ENCODE measurements at places on chromosomes 3 and 15.

GRCh38 chr3:126551121-126551838 lies 7.5 kb downstream of the C3orf22 start:
- H3K4me3 ChIP-seq, result no peak overlapping the region
- H3K27me3 ChIP-seq, result peaks cover 40% of the 10 kb centered on the region
- no peaks in the 10 kb centered on the region for H3K36me3 ChIP-seq
- DNase-seq, result peak; percentile 1

DNA sequence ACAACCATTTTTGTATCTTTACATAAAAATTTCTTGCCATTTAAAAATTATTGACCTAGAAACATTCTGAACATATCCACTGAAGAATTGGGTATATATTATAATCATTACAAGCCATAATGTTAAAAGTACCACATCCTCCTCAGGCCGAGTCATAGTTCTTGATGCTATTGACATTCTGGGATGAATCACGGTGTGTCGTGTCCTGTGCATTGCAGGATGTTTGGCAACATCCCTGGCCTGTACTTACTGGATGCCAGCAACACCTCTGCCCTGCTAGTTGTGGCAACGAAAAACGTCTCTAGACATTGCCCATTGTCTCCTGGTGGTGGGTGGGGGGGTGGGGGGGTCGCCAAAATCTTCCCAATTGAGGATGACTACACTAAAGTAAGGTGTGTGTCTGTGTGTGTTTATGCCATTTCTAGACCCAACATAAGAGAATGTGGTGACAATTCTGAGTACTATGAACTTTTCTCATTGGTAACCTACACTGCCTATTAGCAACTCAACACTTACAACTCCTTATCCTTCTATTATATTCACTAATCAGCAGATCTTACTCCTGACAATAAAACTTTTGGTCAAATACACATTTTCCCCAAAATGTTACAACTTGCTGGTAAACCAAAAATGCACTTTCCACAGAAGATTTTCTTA lies 471.6 kb downstream of the FOXP1 start:
- H3K36me3 ChIP-seq, result peaks cover 6% of the 10 kb centered on the region
- no peak overlapping the region for H3K4me3 ChIP-seq
- no peak for DNase-seq

DNA sequence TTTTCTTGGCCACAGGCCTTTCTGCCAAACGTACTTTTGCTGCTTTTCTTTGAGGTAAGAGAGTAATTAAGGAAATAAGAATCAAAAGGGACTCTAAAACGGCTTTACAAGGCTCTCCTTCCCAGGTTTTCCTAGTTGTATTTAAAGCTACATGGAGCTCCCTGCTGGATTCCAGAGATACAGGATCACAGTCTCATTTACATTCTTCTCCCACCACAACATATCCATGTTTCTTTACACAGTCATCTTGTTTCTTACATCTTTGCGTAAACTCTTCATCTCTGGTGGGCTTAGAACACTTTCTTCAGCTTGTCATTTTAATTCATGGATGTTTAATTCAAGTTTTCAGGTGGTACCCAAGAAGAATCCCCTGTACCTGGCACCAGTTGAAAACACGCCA lies 117.6 kb upstream of the BFSP2 start:
- no peak for DNase-seq
- H3K36me3 ChIP-seq, result no peaks in the 10 kb centered on the region
- H3K4me3 ChIP-seq, result no peak overlapping the region
- H3K27ac ChIP-seq, result no peak overlapping the region

- H3K27me3 ChIP-seq, result no peaks in the 10 kb centered on the region
- H3K36me3 ChIP-seq, result no peaks in the 10 kb centered on the region
Measured at GRCh38 chr15:80093854-80094418, 34.5 kb downstream of the ZFAND6 start.
